Activated CD4-positive, alpha-beta T cell treated with anti-CD3 and anti-CD28 coated beads for 48 hours (primary cell): ENCODE measurements at places on chromosomes 6 and 20.

DNA sequence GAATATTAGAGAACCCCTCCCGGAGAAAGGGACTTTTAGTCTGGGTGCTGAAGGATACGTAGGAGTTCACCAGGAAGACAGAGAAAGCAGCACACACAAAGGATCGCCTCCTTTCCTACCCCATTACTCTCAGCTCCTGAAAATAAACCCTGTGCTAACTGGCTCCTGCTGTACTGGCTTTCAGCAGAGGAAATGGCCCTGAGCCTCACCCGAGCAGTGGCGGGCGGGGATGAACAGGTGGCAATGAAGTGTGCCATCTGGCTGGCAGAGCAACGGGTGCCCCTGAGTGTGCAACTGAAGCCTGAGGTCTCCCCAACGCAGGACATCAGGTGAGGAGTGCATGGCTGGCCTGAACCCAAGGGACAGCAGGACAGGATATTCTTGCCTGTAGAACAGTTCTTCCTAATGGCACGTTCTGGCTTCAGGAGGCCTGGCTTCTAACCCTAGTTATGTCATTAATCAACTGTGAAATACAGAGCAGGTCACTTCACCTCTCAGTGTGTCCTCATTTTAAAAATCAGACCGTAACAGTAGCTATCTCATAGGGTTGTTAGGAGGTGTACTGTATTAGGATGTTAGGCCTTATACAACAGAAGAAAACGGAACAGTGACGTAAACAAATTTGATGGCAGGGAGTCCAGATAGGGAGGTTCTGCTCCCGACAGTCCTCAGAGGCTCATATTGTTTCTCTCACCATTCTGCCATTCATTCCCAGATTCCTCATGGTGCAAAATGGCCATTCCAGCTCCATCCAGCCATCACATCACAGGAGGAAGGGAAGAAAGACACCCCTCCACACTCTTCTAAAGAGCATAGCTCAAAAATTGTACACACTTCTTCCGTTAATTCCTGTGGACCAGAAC, 1.8 kb downstream of the RBCK1 start:
- no peak for DNase-seq

GRCh38 chr20:3218307-3218988, 9.2 kb downstream of the ITPA start:
- DNase-seq, result peak; percentile 88

DNA sequence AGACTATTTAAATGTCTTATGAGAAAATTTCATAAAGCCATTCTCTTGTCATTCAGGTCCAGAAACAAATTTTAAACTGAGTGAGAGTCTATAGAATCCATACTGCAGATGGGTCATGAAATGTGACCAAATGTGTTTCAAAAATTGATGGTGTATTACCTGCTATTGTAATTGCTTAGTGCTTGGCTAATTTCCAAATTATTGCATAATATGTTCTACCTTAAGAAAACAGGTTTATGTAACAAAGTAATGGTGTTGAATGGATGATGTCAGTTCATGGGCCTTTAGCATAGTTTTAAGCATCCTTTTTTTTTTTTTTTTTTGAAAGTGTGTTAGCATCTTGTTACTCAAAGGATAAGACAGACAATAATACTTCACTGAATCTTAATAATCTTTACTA, 5.0 kb downstream of the MARCKS start:
- DNase-seq, result no peak

- DNase-seq, result no peak
Observed at GRCh38 chr20:37702403-37703034, 8.7 kb downstream of the CTNNBL1 start.

GRCh38 chr6:139327038-139327437, 35.2 kb upstream of the TXLNB start:
- no peak for DNase-seq

DNA sequence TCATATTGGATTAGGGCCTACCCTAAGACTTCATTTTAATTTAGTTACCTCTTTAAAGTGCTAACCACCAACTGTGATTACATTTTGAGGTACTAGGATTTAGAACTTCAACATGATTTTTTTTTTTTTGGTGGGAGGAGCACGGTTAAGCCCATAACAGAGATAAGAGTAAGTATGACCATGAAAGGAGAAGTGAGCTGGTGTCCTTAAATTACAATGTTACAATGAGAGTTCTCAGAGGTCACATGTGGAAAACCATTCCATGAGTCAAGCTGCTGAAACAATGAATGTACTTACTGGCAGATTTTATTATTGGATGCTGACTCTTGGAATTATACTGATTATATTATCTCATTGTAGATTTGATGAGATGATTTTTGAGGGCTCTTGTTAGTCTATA, 779.3 kb upstream of the CITED2 start:
- no peak for DNase-seq

- no peak for DNase-seq
Observed at GRCh38 chr6:51094271-51094670, 275.6 kb downstream of the TFAP2B start.

DNA sequence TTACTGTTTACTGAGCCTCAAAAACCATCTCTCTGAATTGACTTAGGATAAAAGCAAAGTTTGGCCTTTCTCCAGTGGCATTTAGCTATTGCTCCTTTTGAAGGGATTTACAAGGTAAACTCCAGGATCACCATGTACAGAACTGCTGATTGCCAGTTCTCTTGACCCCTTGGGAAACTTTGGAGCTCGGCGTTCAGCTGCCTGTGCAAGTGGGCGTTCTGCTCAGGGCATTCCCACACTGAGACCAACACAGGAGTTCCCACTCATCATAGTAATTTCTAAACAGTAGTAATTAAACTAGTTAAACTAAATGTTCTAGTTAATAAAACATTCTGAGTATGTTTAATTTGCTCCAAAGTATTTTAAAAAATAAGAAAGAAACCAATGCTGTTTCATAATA, 14.9 kb downstream of the KCNQ5 start:
- no peak for DNase-seq

GRCh38 chr6:743320-744096, 50.6 kb upstream of the EXOC2 start:
- DNase-seq, result no peak

GRCh38 chr20:17995967-17996819, 27.4 kb downstream of the MGME1 start:
- peak; percentile 48 for DNase-seq

- no peak for DNase-seq
Observed at GRCh38 chr6:117138425-117138824, 126.9 kb upstream of the VGLL2 start.

GRCh38 chr6:157952861-157953351, 28.8 kb upstream of the SYNJ2 start:
- DNase-seq, result no peak

DNA sequence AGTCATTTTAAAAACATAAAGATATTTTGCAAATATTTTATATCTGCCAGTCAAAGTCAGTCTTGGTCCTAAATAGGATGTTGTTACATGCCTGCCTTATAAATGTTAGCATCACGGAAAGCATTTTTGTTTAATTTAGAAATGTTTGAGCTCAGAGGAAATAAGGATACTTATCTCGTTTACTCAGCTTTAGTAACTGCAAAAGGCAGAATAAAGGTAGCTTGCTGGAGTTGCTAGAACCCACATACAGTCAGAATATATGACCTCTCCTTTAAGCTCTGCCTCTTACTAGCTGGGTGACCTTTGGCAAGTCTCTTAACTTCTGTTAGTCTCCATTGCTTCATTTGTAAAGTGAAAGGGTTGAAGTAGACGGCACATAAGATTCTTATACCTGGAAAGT, 867.3 kb downstream of the KIF16B start:
- DNase-seq, result no peak

GRCh38 chr6:139147628-139148027, 12.7 kb downstream of the HECA start:
- DNase-seq, result no peak

GRCh38 chr6:7122684-7123083, 14.9 kb downstream of the RREB1 start:
- no peak for DNase-seq

DNA sequence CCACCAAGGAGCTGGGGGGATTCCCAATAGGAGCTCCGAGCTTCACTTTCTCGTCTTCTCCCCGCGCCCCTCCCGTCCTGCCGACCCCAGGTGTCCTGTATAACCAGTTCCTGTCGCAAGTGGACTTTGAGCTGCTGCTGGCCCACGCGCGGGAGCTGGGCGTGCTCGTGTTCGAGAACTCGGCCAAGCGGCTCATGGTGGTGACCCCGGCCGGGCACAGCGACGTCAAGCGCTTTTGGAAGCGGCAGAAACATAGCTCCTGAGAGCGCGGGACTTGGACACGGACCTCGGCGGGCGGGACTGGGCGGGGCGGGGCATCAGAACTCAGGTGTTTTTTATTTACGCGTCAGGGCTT, 340 bp upstream of the VARS2 start:
- no peak for DNase-seq

DNA sequence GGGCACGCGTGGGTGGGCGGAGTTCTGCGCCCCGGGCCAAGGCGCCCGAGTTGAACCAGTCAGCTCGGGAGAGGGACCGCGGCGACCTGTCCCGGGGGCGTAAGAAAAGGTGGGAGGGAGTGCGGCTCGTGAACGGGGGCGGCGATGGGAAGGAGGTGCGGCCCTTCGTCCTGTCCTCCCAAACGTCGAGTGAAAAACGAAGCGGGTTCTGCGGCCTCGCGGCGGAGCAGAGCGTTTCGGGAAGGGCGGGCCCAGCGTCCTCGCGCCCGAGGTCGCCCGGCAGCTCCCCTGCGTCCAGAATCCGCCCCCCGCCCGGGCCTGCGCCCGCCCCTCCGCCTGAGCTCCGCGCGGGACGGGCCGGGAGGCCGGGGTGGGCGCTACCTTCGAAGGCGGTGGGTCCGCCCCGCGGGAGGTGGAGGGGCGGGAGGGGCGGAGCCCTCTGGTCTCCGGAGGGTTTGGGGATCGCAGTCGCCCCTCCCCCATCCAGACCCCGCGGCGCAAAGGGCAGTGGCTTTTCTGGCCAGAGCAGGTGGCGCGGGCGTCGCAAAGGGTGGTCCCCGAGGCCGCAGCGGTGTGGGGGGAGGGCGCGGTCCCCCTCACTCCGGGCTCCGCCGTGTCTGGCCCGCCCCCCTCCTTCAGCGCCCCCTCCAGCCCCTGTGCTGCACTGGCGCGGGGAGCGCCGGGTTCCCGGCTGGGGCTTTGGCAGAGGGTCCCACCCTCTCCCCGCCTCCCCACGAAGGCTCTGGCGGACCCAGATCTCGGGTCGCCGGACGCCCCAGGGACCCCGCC, 838 bp downstream of the STMN3 start:
- DNase-seq, result no peak

DNA sequence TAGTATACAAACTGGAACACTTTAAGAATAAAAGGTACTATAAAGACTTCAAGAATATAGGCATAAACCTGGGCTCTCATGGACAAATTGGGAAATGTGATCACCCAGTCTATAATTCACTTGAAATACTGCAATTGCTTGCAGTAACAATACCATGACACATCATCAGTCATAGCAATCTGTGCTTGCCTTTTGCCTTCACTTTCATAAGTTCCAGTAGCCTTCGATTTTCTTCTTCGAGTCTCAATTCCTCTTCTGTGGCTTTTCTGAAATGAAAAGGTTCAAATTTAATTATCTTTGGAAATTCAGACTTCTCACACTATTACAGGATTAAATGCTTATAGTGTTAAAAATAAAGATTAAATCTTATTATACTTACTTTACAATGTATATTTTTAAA, 96.3 kb upstream of the ZBTB24 start:
- DNase-seq, result no peak

DNA sequence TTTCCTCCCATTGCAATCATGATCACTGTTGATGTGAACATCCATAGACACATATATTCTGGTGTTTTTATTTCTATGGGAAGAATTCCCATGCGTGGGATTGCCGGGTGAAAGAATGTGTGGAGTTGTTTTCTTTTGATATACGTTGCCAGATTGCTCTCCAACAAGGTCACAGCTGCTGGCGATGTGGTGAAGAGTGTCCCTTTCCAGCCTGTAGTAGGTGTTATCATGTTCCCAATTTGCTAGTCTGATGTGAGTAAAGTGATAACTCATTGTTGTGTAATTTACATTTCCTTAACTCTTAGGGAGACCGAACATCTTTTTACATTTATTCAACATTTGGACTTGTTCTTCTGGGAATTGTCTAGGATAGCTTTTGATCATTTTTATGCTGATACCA, 14.5 kb upstream of the ELMO2 start:
- DNase-seq, result no peak

GRCh38 chr6:24898676-24899075, 37.1 kb downstream of the RIPOR2 start:
- DNase-seq, result no peak

GRCh38 chr6:99603421-99604165, 3.0 kb upstream of the PRDM13 start:
- peak; percentile 50 for DNase-seq

DNA sequence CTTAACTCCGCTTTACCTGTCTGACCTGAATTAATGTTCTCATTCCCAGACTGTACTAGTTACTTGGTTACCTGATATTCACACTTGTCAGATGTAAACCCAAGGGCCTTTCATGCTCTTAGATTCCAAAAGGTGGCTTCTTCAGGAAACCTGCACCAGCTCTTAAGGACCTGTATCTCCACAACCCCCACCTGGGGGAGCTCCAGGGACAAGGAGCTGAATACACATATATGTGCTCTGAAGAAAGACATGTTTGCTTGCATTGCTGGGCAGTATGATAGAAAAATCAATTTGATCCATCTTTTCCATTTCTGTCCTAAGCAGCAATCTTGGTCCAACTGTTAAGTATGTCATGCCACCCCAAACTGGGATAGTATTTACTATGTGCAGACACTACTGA, 64.8 kb upstream of the POU3F2 start:
- peak; percentile 12 for DNase-seq

DNA sequence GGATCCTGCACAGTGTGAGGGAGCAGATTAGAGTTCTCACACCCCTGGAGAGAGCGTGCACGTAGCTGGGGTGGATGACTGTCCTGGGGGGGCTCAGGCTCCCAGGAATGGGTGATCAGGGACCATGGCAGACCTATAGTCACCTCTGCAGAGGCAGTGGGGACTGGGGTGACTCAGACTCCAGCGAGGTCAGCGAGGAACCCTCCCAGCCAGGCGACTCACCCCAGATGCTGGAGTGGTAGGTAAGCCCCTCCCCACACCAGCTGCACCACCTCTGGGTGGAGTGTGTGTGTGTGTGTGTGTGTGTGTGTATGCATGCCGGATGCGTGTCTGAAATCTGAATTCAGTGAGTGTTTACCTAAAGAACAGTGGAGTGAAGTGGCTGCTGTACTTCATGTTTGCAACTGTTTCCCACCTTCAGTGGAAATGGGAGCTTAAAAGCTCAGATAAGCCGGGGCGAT, 17.4 kb upstream of the GTSF1L start:
- DNase-seq, result peak; percentile 69

GRCh38 chr6:31528307-31528777, 420 bp upstream of the MCCD1 start:
- DNase-seq, result no peak

DNA sequence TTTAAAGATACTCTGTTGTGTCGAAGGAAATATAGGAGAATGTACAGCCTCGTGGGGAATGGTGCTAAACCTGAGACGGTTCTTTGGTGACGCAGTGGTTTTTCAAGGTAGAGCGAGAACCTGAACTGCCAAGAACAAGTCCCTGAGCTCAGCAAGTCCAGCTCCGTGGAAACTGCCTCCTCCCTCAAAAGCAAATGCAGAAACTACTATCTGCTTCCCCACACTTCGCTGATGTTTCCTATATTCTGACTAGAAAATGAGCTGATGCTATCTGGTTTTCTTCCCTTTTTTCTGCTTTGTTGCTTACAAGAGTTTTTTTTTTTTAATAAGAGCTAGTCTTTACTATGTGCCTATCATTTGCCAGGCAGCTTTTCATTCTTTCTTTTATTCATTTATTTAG, 85.3 kb upstream of the LY86 start:
- DNase-seq, result no peak

GRCh38 chr6:82555801-82556200, 192.2 kb downstream of the TPBG start:
- DNase-seq, result no peak
